ENCODE measurements at places on chromosomes 12 and 14.
A peak's percentile ranks its signal among the peaks of the same experiment; 100 is the strongest.

GRCh38 chr12:122886851-122887818, 8.8 kb downstream of the VPS37B start:
- peak; percentile 84 for DNase-seq

- DNase-seq = no peak
Observed at GRCh38 chr14:104714066-104714465, 10.0 kb upstream of the ADSS1 start.

- no peak for DNase-seq
Observed at GRCh38 chr12:65826353-65827171, 2.3 kb downstream of the HMGA2 start.

- DNase-seq = no peak
Observed at GRCh38 chr14:96494331-96494730, 7.9 kb upstream of the PAPOLA start.

DNA sequence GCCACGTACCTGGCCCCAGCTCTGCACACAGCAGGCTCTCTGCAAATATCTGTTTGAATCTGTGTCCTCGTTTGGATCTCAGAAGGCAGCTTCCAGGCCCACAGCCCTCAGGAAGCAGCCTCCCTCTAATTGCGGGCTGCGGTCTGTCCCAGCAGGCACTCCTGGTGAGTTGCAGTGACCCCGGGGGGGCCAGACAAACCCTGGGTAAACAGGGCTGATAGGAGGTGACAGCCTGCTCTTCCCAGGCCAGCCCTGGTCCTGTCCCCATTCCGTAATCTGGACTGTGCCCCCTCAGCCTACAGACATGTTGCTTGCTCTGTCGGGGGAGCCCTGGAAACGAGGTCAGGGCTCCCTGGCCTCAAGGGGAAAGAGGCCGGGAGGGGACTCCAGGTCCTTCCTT, 2.0 kb downstream of the FOXN4 start:
- no peak for DNase-seq

DNA sequence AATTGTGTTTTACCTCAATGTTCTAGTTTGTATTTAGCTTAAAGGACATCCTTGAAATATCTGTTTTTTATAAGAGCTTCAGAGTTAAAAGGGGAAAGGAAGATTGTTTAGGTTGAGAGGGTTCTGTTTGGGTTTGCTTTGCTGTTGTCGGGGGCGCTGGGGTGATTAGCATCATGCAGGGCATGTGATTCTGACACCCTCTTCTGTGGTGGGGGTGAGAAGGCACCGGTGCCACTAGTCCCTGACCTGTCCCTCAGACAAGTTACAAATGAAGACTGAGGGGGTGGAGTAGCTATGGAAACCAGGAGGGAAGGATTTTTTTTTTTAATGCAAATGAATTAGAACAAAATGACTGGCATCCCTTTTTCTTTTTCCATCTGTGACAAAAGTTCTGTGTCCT, 291.3 kb downstream of the RPAP3 start:
- DNase-seq = no peak

GRCh38 chr12:103827911-103828391, 13.1 kb downstream of the NT5DC3 start:
- DNase-seq = peak; percentile 76

DNA sequence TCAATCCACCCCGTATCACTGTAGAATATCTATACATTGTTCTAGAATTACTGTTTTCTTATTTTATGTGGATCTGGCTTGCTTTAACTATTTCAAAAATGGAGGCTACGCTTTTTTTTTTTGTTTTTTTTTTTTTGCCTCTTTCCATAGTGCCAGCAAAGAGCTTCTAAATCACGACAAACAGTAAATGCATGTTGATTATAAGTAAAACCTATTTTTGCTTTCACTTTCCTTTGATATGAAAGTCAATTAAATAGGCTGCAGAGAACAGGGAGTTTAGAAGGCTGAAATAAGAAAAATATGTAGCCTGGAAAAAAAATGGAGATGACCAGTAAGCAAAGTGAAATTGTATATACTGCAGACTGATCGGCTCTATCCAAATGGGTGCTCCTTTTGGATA, 112.3 kb upstream of the AMIGO2 start:
- DNase-seq = no peak

DNA sequence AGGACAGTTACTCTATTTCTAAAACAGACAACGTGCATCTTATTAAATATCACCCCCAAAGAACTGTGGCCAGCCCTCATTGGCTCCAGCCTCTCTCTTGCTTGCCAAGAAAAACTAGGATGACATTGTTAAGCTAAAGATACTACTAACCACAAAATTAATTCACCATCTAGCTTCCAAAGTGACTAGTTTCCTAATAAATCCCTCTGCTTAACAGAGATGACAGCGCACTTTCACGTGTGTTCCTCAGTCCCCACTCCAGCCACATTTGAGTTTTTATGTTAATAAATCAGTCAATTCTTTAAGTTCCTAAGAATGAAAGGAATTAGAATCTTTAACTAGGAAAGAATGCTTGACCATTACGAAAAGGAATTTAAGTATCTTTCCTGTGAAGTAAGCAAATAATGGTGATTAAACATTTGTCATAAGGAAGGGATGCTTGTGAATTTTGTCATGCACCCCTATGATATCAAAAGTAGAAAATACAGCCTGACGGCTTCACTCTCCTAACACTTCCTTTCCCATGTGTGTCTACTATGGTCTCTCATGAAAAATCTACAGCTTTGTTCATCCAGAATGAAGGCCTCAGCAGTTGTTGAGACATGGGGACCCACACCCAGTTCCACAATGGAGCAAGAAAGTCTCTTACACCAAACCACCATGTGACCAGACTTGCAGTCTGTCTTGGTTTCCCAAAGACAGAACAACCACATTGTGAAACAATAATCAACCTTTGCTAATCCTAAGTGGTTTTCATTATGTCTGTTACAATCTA, 8.1 kb downstream of the CORO1C start:
- peak; percentile 83 for DNase-seq

DNA sequence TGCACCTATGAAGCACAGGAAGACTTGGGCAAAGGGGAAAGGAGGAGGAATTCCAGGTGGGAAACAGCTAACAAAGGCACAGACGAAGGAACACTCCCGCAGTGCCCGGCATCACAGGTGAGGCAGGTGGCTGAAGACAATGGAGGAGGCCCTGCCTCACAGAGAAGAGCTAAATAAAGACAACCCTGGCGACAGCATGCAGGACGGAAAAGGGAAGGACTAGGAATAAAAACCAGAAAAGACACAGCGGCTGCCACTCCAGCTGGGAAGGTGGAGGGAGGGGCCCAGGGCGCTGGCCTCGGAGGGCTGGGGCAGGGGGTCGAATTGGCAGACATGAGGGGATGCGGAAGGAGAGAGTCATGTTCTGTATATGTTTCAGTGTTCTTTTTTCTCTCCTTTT, 43.0 kb upstream of the ANO2 start:
- DNase-seq = no peak

- DNase-seq = peak; percentile 43
Observed at GRCh38 chr14:91365552-91365951, 52.1 kb downstream of the CCDC88C start.

DNA sequence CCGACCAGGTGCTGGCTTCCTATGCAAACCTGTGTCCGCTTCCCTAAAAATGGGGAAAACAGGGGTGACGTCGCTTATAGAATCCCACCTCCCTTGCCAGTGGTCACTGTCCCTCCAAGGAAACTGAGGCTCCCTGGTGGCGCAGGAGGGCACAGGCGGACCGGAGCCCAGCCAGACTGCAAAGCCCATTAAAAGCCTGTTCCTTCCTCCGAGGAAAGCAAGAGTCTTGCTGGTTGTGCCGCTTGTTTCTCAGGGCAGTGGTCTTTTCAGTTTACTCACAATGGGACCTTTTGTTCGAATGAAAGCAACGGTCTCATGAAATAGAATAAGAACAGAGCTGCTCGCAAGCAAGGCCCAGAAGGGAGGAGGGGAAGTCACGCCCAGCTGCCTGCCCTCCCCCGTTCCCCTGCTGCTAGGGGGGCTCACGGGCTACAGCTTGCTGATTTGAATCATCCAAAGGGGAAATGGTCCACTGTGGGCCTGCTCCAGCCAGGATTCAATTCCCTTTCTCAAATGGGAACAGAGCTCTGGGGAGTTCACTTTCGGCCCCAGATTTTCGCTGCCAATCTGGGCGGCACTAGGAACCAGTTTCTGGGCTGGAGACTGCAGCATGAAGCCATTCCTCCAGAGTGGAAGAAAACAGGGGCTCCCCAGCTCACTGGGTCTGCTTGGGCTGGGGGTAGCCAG, 4.6 kb upstream of the SELPLG start:
- peak; percentile 68 for DNase-seq

GRCh38 chr12:71046215-71046614, 111.6 kb downstream of the TSPAN8 start:
- DNase-seq = no peak

GRCh38 chr12:92987362-92987761, 58.3 kb upstream of the EEA1 start:
- peak; percentile 76 for DNase-seq

GRCh38 chr12:73277971-73278370, 1005.8 kb downstream of the TRHDE start:
- DNase-seq = no peak

- DNase-seq = peak; percentile 85
Observed at GRCh38 chr14:76929927-76930326, 98.6 kb downstream of the IRF2BPL start.

- no peak for DNase-seq
Observed at GRCh38 chr12:79406993-79407392, 283.8 kb downstream of the PAWR start.

DNA sequence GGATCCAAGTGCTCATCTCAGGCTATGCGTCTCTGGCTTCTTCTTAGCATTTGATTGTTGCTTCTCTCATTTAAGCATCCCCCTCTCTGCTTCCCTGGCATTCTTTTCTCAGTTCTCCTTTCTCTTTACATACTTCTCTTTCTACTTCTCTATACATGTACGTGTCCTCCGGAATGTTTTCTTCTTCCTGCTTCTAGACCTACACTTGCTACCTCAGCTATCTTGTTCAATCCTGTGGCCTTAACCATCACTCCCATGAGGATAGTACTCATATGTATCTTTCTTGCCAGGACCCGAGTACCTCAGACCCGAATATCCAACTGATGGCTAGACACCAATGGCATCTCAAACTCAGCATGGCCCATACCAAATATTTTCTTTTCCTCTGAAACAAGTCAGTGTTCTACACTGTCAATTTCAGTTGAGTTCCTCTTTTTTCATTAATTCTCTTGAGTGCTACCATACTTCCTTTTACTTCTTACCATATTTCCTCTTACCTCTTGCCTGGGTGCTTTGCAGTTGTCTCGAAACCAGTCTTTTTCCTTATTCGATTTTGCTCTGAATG, 115.1 kb upstream of the SLC38A2 start:
- DNase-seq = peak; percentile 89

GRCh38 chr14:99779751-99780150, 13.5 kb upstream of the EML1 start:
- DNase-seq = no peak

DNA sequence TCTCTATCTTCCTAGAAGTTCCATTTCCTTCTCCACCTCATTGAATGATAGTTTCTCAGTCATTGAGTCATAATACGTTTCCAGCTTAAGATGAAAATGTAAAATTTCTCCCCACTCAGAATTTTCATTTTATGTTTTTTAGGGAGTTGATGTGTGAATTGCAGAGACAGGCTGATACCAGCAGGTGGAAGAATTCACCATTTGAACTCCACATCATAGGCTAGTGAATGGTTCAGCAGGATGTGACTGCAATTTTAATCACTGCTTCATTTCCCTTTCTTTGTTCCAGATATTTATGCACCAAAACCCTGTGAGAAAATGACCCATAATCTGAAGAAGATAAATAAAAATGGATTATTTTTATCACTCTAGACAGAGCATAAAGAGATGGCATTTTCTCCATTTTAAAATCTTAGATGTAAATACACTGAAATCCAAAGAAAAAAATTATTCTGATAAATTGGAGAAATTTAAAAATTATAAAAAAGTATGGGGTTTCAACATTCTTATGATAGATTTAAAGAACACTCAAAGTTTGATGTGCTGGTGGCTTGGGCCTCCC, 10.6 kb upstream of the PYGL start:
- peak; percentile 62 for DNase-seq

DNA sequence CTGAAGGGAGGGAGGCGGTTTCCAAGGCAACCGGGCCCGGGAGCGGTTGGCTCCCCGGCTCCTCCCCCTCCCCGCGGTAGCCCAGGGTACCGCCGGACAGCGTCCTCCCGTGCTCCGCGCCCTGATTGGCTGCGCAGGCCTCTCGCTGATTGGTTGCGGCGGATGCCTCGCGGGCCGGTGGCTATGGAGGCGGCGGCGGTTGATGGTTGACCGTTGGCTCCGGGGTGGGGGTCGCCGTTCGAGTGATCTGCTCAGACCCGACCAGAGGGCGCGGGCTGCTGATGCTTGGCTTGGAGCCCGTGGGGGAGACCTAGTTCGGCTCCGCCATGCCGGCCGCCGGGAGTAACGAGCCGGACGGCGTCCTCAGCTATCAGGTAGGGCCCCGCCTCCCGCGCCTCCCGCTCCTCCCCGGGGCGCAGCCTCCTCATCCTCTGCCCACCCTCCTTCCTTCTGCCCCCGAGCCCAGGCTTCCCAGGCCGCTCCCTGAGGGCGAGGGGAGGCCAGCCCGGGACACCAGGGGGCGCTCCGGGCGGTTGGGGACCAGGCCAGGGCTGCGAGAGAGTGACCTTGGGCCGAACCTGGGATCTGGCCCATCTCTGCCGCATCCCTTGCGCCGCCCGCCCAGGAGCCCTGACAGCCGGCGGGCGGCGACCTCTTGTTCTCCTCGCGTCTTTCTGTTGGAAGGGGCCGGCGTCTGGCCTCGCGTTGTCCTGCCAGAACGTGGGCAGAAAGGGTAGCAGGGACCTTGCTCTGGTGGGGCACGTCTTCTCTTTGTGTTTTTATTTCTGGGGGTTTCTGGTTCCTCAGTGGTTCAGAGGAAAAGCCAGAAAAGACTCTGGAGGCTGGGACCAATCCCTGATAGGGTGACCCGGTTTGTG, at the start of gene SLC4A8:
Gene SLC4A8 (plus strand): TSS at position 170 of the 878 bp plus-strand sequence. CDS start 157 bp downstream, at position 327.
- peak; percentile 56 for DNase-seq

GRCh38 chr14:35331605-35332516, 39.7 kb downstream of the PSMA6 start:
- DNase-seq = no peak

GRCh38 chr14:93410021-93410420, 20.7 kb upstream of the UNC79 start:
- no peak for DNase-seq

DNA sequence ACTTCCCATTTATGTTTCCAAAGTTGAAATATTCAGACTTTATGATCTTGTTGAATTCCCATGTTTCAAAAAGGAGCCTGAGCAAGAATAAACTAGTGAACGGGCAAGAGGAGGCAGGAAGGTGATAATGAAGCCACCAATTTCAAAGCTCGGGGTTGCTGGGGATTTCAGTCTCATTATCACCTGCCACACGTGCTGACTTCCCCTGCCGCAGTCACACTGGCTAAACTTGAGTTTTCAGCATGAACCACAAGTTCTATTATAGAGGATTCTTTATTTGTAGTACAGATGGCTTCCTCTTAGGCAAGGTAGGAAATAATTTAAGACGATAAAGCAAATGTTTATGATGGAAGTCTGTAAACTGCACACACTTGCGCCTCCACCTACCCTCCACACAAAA, 18.1 kb upstream of the DIABLO start:
- no peak for DNase-seq

Measured in MV-4-11 (cell line).